Activated CD8-positive, alpha-beta memory T cell treated with anti-CD3 and anti-CD28 coated beads for 48 hours (primary cell): ENCODE measurements at places on chromosomes 4 and X.

- DNase-seq = no peak
Observed at GRCh38 chrX:152831391-152831790, 528 bp downstream of the NSDHL start.

GRCh38 chrX:12403474-12404082, 265.3 kb downstream of the FRMPD4 start:
- DNase-seq = no peak

- DNase-seq = no peak
Observed at GRCh38 chr4:156954587-156954986, 17.0 kb downstream of the PDGFC start.

- no peak for DNase-seq
Observed at GRCh38 chrX:136275553-136275952, 24.4 kb upstream of the MAP7D3 start.

DNA sequence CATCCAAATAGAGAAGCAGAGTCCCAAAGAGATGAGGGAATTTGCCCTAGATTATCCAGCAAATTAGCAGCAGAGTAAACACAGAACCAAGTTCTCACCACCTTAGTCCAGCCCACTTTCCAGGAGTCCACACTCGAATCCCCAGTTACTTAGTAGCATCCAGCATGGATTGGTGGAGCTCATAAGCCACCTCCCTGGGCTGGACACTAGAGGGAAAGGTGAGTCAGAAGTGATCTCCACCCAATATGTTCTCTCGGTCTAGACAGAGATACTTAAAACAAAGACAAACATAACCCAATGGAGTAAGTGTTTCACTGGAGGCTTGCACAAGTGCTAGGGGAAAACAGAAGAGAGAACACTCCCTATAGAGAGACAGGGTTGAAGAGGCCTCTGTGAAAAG, 105.1 kb upstream of the CPEB2 start:
- no peak for DNase-seq
